ENCODE measurements at places on chromosomes 1 and 21. TPM values are rescaled to one million over a fixed set of nuclear protein-coding genes. Genes with fewer than 3 reads are reported as not detected.
A peak's percentile ranks its signal among the peaks of the same experiment; 100 is the strongest.

GRCh38 chr1:240687820-240688219 lies 75.9 kb upstream of the GREM2 start:
- no peak overlapping the region for H3K4me3 ChIP-seq
- DNase-seq = no peak
- H3K27me3 ChIP-seq = no peaks in the 10 kb centered on the region
- no peaks in the 10 kb centered on the region for H3K4me1 ChIP-seq
- no peaks in the 10 kb centered on the region for H3K36me3 ChIP-seq

GRCh38 chr1:108636876-108637275 lies 24.0 kb downstream of the HENMT1 start:
- DNase-seq = no peak
- no peak overlapping the region for H3K27ac ChIP-seq
- no peak overlapping the region for H3K4me3 ChIP-seq
- no peaks in the 10 kb centered on the region for H3K27me3 ChIP-seq

Gene ANGPTL1
- 5.7 TPM for total RNA-seq

- H3K36me3 ChIP-seq = no peaks in the 10 kb centered on the region
- H3K27ac ChIP-seq = no peak overlapping the region
- H3K4me1 ChIP-seq = peaks cover 6% of the 10 kb centered on the region
- no peak overlapping the region for H3K4me3 ChIP-seq
Observed at GRCh38 chr1:172449585-172450523, 6.0 kb upstream of the PIGC start.

DNA sequence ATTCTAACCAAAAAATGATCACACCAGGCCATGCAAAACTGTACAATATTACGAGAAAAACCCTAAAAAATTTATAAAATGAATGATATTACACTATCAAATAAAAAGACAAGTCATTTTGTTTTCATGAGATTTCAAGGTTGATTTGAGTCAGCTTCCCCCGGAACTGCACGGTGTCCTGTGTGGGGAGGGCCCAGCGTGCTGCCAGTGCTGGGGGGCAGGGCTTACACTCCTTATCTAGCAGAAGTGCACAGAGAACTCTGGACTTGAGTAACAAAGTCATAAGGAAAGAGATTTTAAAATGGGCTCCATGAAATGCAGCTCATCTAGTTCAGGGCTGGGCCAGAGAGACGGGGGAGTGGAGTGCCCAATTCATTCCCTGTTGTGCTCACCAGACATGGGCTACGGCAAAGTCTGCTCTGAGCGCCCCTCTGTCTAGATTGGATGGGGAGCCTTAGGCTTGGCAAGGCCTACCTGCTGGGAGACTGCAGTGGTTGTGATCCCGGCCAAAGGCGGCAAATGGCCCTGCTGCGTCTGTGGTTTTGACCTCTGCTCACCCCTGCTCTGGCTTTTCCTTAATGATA lies 50.1 kb downstream of the COQ8A start:
- peak overlapping the region; percentile 87 for H3K27ac ChIP-seq
- DNase-seq = peak; percentile 88
- H3K36me3 ChIP-seq = peaks cover 7% of the 10 kb centered on the region
- peaks cover 16% of the 10 kb centered on the region for H3K4me1 ChIP-seq
- no peaks in the 10 kb centered on the region for H3K27me3 ChIP-seq

- no peaks in the 10 kb centered on the region for H3K36me3 ChIP-seq
- H3K4me3 ChIP-seq = no peak overlapping the region
- H3K27ac ChIP-seq = no peak overlapping the region
- no peaks in the 10 kb centered on the region for H3K4me1 ChIP-seq
- no peaks in the 10 kb centered on the region for H3K27me3 ChIP-seq
Observed at GRCh38 chr21:43268086-43268803, 99.4 kb downstream of the CRYAA start.

Gene CFHR3
- total RNA-seq = not detected

DNA sequence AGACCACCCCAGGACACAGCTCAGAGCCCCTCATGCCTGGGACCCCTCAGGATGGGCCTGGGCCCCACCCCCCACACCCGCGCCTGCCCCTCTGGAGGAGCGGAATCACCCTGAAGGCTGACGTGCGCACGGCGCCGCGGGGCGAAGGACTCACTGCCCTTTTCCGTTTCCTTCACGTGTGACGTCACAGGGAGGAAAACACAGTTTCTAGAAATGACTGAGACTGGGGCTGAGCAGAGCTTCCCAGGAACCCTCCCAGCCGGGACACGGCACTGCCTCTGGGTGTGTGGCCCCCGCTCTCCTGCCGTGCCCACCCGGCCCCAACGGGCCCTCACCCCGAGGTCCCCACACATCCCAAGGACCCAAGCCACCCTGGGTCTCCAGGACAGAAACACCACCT lies 5.4 kb upstream of the TNFRSF4 start:
- H3K4me3 ChIP-seq = no peak overlapping the region
- no peak overlapping the region for H3K27ac ChIP-seq
- H3K4me1 ChIP-seq = peaks cover 6% of the 10 kb centered on the region
- H3K36me3 ChIP-seq = peaks cover 31% of the 10 kb centered on the region
- no peak for DNase-seq

Measured in colonic mucosa (tissue), 4 donors.